A673 (cell line): ENCODE measurements at places on chromosomes 6 and 20.

DNA sequence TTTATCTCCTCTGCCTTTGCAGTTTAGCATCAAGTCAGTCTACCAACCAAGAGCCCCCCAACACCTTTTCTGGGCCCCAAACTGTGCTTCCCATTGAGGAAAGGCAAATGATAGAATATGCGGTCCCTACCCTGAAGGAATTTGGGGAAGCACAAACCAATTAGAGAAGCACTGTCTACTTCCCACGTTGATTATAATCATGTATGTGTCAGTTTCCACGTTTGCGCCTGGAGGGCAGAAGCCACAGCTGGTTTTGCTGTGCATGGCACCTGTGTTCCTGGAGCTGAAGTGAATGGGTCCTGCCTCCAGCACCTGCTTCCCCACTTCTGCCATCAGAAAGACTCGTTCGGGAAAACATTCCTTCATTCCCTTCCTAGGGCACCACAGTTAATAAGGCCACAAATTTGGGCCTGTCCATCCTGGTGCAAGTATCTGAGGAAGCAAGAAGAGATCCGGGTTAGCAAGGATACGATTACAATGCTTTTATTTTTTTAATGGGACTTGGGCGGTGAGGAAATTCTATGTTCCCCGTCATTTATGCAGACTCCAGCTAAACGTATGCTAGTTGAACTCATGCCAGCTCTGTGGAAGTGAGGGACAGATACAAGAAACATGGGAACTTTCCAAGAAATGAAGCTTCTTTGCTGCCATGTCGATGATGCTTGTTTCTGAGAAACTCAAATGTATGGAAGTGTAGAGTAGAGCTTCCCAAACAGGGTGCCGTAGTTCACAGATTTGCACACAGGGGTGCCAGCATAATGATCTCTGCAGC is 333.5 kb downstream of the NRN1 start:
- no peaks in the 10 kb centered on the region for H3K36me3 ChIP-seq
- peaks cover 72% of the 10 kb centered on the region for H3K4me1 ChIP-seq
- H3K27me3 ChIP-seq, result no peaks in the 10 kb centered on the region
- no peak overlapping the region for H3K4me3 ChIP-seq
- H3K27ac ChIP-seq, result peak overlapping the region; percentile 93

- no peaks in the 10 kb centered on the region for H3K27me3 ChIP-seq
- H3K4me1 ChIP-seq, result no peaks in the 10 kb centered on the region
- no peak overlapping the region for H3K27ac ChIP-seq
Observed at GRCh38 chr20:3446779-3447178, 24.0 kb upstream of the ATRN start.

DNA sequence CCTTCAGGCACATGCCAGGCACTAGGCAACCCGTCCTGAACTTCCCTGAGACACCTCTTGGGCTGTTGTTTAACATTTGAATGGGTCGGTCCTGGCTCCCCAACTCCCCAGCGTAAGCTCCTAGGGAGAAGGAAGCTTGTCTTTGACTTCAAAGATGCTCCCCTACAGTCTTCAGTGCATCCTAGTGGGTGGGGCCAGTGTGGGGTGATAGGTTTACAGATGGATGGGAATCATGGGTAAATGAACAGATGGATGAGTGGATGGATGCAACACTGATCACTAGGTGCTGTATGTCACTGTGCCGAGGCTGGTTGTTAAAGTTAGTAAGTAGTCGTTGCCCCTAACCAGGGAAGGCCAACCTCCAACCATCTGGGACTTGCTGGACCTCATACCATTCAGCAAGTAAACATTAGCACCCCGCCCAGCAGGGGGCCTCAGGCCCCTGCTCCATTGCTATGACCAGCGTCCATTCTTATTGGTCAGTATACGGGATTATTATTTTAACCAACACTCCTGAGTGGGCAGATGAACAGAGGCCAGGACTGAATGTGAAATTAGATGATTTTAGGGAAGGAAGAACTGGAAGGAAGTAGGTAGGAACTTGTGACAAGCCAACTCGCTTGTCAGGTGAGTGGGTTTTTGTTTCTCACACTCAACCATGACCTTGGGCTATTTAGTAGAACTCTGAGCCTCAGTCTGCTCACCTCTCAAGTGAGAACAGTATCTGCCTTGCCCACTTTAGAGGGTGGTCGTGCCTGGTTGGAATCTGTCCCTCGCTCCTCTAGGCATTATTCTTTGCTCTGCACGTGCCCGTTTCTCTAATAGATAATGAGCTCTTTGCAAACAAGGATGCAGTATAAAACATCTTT is 82.9 kb upstream of the FOXP4 start:
- H3K4me3 ChIP-seq, result no peak overlapping the region
- no peak overlapping the region for H3K27ac ChIP-seq
- no peaks in the 10 kb centered on the region for H3K4me1 ChIP-seq
- DNase-seq, result no peak

DNA sequence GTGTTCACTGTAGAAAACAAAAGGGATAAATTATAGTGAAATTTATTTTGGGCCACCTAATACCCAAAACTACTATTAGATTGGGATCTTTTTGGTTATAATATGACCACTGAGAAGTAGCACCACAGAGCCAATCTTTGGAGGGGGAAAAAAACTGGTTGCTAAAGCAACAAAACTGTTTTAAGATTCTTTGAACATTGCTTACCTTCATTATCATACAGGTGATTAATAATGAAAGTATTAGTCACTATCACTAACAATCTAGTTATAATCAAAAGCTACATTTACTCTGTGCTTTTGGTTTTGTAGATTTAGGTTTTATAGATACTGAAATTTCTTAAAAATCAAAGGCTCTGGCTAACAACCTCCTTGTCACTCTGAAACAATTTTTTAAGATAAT is 31.7 kb downstream of the STX7 start:
- H3K4me3 ChIP-seq, result no peak overlapping the region
- H3K27ac ChIP-seq, result no peak overlapping the region
- no peak for DNase-seq
- no peaks in the 10 kb centered on the region for H3K27me3 ChIP-seq
- H3K4me1 ChIP-seq, result peaks cover 13% of the 10 kb centered on the region

DNA sequence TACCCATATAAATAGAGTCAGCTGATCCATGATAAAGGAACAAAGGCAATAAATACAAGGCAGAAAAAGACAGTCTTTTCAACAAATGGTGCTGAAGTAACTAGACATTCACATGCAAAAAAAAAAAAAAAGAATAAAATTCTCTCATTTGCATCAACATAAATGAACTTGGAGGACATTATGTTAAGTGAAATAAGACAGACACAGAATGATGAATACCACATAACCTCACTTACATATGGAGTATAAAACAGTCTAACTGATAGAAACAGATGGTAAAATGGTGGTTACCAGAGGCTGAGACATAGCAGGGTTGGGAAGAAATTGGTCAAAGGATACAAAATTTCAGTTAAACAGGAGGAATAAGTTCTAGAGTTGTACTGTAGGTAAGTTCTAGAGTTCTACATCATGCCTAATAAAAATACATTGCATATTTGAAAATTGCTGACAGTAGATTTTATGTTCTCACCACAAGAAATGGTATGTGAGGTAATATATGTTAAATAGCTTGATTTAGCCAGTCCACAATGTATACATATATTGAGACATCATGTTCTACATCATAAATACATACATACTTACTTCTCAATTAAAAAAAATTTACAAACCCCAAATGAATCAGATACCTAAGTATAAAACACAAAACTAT is 8.3 kb downstream of the ZNF322 start:
- no peaks in the 10 kb centered on the region for H3K27me3 ChIP-seq
- H3K27ac ChIP-seq, result no peak overlapping the region
- no peaks in the 10 kb centered on the region for H3K4me1 ChIP-seq
- no peak for DNase-seq

GRCh38 chr6:155001934-155002333 is 6.8 kb downstream of the TIAM2 start:
- H3K4me3 ChIP-seq, result no peak overlapping the region
- H3K4me1 ChIP-seq, result no peaks in the 10 kb centered on the region
- DNase-seq, result no peak
- no peaks in the 10 kb centered on the region for H3K27me3 ChIP-seq
- no peaks in the 10 kb centered on the region for H3K36me3 ChIP-seq

DNA sequence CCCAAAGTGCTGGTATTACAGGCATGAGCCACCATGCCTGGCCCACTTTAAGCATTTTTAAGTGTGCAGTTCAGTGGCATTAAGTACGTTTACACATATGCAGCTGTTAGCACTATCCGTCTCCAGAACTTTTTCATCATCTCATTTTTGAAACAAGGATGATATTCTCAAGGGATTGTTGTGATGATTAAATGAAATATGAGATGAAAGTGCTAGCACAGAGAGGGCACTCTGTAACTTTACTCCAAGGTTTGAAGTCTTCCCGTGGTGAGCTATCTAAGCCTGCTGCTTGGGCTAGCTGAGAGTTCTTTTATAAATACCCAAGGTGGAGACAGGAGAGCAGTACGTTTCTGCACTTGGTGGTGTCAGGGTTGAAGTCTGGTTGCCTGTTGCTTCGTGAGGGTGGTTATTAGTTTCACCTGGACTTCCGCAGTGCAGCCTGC is 6.6 kb downstream of the TM9SF4 start:
- peak; percentile 29 for DNase-seq

DNA sequence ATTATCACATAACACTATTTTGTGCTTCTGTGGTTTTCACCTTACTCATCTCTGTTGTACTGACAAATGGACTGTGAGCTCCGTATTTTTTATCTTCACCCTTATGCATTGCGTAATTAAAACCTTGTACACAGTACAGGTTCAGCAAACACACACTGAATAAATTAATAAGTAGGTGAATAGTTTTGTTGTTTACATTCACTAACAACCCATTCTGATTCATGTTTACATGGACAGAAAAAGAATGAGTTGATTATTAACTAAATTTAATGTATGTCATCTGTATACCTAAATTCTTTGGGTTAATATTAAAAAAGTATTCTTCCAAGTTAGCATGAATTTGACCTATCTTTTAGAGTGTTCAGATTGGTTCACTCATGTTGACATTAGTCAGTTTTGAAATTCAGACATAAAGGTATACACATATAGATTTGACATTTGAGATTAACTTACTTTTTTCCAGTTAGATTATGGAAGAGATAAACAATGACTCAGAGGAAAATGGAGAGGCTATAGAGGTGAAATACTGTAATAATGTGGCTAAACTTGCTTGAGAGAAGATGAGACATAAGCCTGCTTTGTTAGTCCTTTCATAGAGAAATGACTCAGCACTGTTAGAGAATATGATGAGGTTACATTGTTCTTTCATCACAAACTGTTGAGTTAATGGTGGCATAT is 541.7 kb upstream of the FLRT3 start:
- no peak for DNase-seq
- H3K4me1 ChIP-seq, result no peaks in the 10 kb centered on the region
- H3K27ac ChIP-seq, result no peak overlapping the region
- H3K4me3 ChIP-seq, result no peak overlapping the region

- H3K4me1 ChIP-seq, result no peaks in the 10 kb centered on the region
- no peaks in the 10 kb centered on the region for H3K27me3 ChIP-seq
- no peak overlapping the region for H3K4me3 ChIP-seq
- H3K36me3 ChIP-seq, result no peaks in the 10 kb centered on the region
- DNase-seq, result no peak
- H3K27ac ChIP-seq, result no peak overlapping the region
Observed at GRCh38 chr6:148285205-148285604, 57.4 kb upstream of the SASH1 start.

DNA sequence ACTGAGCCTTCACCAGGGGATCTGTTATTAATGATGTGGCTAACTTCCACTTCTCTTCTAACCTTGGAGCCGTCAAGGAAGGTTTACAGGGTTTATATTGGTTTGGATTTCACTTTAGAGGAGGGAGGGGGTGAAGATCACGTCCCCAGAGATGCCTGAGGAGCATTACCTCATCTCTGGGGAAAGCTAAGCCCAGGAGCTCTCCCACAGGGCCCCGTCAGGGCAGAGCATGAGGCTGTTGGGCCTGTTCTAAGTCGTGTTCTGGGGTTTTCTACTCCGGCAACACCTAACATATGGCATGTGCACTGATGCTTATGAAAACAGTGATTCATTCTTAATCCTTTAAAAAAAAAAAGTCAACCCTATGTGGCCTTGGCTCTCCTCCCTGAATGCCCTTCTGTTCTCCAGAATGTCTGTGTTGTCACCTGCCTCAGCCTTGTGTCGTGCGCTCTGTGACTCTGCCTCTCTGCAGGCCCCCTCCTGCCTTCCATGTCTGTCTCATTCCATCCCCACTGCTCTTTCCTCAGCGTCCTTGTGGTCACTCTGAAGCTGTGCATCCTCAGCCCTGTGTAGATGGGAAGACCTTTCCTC is 97.4 kb upstream of the JARID2 start:
- DNase-seq, result peak; percentile 32
- no peak overlapping the region for H3K27ac ChIP-seq
- no peaks in the 10 kb centered on the region for H3K4me1 ChIP-seq
- H3K27me3 ChIP-seq, result no peaks in the 10 kb centered on the region
- H3K36me3 ChIP-seq, result no peaks in the 10 kb centered on the region

DNA sequence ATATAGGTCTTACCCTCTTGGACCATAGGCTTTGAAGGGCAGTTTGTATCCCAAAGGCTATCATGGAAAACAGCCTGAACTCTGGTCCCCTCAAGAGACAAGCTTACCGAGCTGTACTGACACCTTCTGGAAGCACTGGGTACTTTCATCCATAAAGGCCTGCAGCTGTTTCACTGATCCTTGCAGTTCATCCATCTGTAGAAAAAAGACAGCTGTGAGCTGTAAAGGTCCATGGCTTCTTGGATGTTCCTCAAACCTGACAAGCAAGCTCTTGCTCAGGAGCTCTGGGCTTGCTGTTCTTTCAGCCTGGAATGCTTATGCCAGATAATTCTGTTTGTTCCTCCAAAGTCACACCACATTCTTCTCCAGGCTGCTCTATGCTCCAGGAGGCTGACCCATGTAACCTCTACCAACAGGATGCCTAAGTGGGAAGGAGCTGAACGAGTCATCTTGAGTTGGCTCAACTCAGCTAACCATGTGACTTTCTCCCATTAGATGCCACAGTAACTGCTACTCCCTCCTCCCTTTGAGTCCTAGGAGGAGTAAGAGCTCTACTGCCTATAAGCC is 8.8 kb upstream of the NDRG3 start:
- peak; percentile 63 for DNase-seq
- no peak overlapping the region for H3K4me3 ChIP-seq
- H3K4me1 ChIP-seq, result no peaks in the 10 kb centered on the region
- H3K27me3 ChIP-seq, result no peaks in the 10 kb centered on the region

GRCh38 chr20:13236990-13237720 is 16.1 kb downstream of the ISM1 start:
- H3K4me1 ChIP-seq, result no peaks in the 10 kb centered on the region
- no peak overlapping the region for H3K4me3 ChIP-seq
- H3K36me3 ChIP-seq, result no peaks in the 10 kb centered on the region
- H3K27me3 ChIP-seq, result peaks cover 3% of the 10 kb centered on the region

DNA sequence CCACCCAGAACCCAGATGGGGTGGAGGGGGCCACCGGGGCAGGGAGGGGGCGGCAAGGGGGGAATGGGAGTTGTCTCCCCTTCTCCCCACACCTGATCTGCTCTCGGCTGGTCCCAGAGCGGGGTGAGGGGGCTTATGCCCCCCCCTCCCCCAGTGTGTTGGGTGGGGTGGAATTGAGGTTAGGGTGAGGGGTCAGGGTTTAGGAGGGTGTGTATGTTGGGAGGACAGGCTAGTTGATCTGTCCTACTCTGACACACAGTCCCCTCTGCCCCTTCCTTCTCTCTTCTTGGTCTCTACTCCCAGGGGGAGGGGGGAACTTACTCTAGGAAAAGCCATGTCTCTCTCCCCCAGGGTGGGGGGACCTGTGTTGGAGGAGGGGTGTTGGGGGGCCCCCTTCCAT is 1.9 kb upstream of the ZBTB9 start:
- H3K27ac ChIP-seq, result no peak overlapping the region
- no peak for DNase-seq
- no peaks in the 10 kb centered on the region for H3K27me3 ChIP-seq
- peaks cover 17% of the 10 kb centered on the region for H3K4me1 ChIP-seq
- no peak overlapping the region for H3K4me3 ChIP-seq
